T-helper 2 cell treated with Interferon-gamma antibody and Interleukin-4, amounts not matched to agents 100 ng/mL and 5 ng/mL, for 36 hours (primary cell): ENCODE measurements at places on chromosomes 11 and 22. TPM values are rescaled to one million over a fixed set of nuclear protein-coding genes. Genes with fewer than 3 reads are reported as not detected.

C11orf16 gene
- not detected in 2 replicates for total RNA-seq

ELFN2 gene
- 0.07 and 0.20 TPM in 2 replicates for total RNA-seq

CDHR5 gene
- total RNA-seq: 0.07 TPM in 1 of 2 replicates, not detected in the other

PKDREJ gene
- not detected in 2 replicates for total RNA-seq

MMP7 gene
- not detected in 2 replicates for total RNA-seq

RIMBP3B gene
- 0.11 and 0.23 TPM in 2 replicates for total RNA-seq

LRP4 gene
- 0.25 TPM in 1 of 2 replicates, not detected in the other for total RNA-seq

C22orf15 gene
- 0.32 and 0.57 TPM in 2 replicates for total RNA-seq

IL18 gene
- 1.4 TPM in 2 replicates for total RNA-seq

PPP2R5B gene
- total RNA-seq: 7.5 and 8.9 TPM in 2 replicates

GPHA2 gene
- total RNA-seq: not detected in 2 replicates

LYVE1 gene
- total RNA-seq: not detected in 2 replicates

GGTLC2 gene
- total RNA-seq: not detected in 2 replicates

SPI1 gene
- not detected in 2 replicates for total RNA-seq
